ENCODE measurements at places on chromosomes 7 and 10. TPM values are rescaled to one million over a fixed set of nuclear protein-coding genes. Genes with fewer than 3 reads are reported as not detected.

The POMZP3 gene
- total RNA-seq: 36.9 TPM

The CH25H gene
- total RNA-seq: 0.50 TPM

The BAMBI gene
- total RNA-seq: 2.5 TPM

The ALOX5 gene
- total RNA-seq: 4.2 TPM

The UBN2 gene
- 9.6 TPM for total RNA-seq

The ENTPD7 gene
- 1.4 TPM for total RNA-seq

GRCh38 chr10:112475575-112476218, 28.7 kb downstream of the VTI1A start:
- no peak overlapping the region for H3K27ac ChIP-seq
- H3K4me3 ChIP-seq: no peak overlapping the region
- no peak for DNase-seq
- no peaks in the 10 kb centered on the region for H3K36me3 ChIP-seq

- H3K36me3 ChIP-seq: peaks cover 4% of the 10 kb centered on the region
- H3K27ac ChIP-seq: no peak overlapping the region
- no peaks in the 10 kb centered on the region for H3K4me1 ChIP-seq
- no peak for DNase-seq
- no peaks in the 10 kb centered on the region for H3K27me3 ChIP-seq
- no peak overlapping the region for H3K4me3 ChIP-seq
Measured at GRCh38 chr10:101405001-101405400, 51.0 kb downstream of the BTRC start.

DNA sequence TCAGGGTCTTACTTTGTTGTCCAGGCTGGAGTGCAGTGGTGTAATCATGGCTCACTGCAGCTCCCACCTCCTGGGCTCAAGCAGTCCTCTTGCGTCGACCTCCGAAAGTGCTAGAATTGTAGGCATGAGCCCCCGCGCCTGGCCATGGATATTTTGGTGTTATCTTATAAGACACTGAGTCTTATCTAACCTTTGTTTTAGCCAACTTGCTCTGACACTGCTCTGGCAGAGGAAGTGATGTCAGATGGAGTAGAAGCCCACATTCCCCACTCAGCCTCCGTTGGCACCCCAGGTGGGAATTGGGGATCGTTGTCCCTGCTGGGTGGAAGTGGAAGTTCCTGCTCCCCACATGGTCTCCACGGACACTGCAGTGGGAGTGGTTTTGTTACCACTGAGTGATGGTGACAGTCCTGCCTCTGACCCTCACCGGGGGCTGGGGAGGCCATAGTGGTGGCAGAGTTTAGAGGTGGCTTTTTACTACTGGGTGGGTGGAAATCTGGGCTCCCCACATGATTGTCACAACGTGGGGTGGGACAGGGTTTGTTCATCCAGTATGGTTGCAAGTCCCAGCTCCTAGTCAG, 98.9 kb downstream of the ANKRD61 start:
- H3K36me3 ChIP-seq: peaks cover 42% of the 10 kb centered on the region
- no peak for DNase-seq
- no peak overlapping the region for H3K27ac ChIP-seq
- no peaks in the 10 kb centered on the region for H3K4me1 ChIP-seq
- no peaks in the 10 kb centered on the region for H3K27me3 ChIP-seq

DNA sequence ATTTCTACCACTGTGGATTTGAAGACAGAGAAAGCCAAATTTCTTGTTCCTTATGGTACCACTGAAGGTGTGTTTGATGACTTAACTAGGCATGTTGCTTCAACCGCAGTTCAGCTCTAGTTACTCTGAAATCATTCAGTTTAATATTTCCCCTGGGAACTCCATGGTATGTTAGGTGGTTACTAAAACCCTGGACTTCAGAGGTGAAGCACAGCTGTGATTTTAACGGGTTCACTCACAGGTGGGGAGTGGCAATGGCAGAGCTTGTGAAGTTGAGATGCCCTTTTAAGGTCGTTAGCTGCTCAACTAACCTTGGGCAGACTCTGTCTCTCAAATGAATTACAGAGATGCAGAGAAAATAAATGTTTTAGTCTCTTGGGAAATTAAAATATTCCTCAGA, 163.6 kb upstream of the PHYHIPL start:
- H3K4me3 ChIP-seq: no peak overlapping the region
- no peak for DNase-seq
- H3K27me3 ChIP-seq: no peaks in the 10 kb centered on the region
- H3K36me3 ChIP-seq: no peaks in the 10 kb centered on the region

DNA sequence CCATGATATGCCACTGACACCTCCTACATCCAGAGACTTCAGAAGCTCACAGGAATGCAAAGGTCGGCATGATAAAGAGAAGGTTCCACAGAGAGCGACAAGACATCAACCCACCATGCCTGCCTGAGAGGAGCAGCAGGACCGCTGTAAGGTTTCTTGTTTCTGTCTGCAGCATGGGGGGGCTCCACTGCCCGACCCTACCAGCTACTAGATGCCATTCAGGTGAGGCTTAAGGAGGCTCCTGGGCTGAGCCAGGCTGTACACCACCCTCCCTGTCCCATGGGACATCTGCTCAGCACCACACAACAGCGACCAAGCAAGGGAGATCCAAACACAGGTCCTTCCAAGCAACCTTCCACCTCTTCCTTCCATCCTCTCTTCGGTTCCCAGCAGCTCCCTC, 234.6 kb downstream of the TNS3 start:
- no peak overlapping the region for H3K4me3 ChIP-seq
- H3K4me1 ChIP-seq: no peaks in the 10 kb centered on the region
- no peaks in the 10 kb centered on the region for H3K36me3 ChIP-seq
- no peak for DNase-seq
- H3K27ac ChIP-seq: no peak overlapping the region

- no peaks in the 10 kb centered on the region for H3K27me3 ChIP-seq
- H3K4me1 ChIP-seq: peaks cover 16% of the 10 kb centered on the region
- H3K36me3 ChIP-seq: no peaks in the 10 kb centered on the region
Measured at GRCh38 chr10:92567952-92568600, 5.8 kb downstream of the IDE start.

DNA sequence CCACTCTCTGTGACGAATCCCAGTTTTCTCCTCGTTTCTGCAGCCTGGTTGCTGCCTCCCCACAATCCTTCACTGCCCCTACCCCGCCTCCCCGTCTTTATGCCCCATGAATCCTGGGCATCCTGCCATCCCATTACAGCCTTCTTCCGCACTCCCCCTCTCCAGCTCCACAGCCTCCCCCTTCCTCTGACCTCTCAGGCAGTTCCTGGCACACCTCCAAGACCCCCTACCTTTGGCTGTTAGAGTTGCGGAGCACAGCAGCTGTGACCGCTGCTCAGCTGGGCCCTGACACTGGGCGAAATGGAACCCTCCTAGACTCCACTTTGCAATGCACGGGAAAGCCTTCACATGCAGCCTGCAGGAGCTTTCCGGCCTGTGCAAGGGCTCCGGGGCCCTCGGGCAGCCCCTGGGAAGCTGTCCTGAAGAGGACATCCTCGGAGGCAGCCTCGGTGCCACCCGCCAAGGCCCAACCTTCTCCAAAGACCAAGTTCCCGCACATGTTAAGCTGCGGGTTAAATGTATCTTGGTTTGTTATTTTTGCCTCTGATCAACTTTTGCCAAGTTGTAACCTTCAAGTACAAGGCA, 400.7 kb upstream of the MKI67 start:
- no peak overlapping the region for H3K27ac ChIP-seq
- H3K4me3 ChIP-seq: no peak overlapping the region
- peaks cover under 1% of the 10 kb centered on the region for H3K27me3 ChIP-seq
- H3K4me1 ChIP-seq: no peaks in the 10 kb centered on the region
- DNase-seq: no peak

GRCh38 chr10:50883629-50884028, 1.8 kb downstream of the A1CF start:
- H3K4me1 ChIP-seq: no peaks in the 10 kb centered on the region
- H3K27me3 ChIP-seq: peaks cover 13% of the 10 kb centered on the region
- no peak for DNase-seq
- H3K27ac ChIP-seq: no peak overlapping the region
- no peaks in the 10 kb centered on the region for H3K36me3 ChIP-seq

GRCh38 chr7:116957874-116958273, 4.6 kb downstream of the ST7 start:
- H3K27ac ChIP-seq: no peak overlapping the region
- H3K36me3 ChIP-seq: no peaks in the 10 kb centered on the region
- peaks cover 13% of the 10 kb centered on the region for H3K4me1 ChIP-seq

GRCh38 chr10:26879744-26880143, 19.0 kb upstream of the ABI1 start:
- DNase-seq: no peak
- H3K36me3 ChIP-seq: no peaks in the 10 kb centered on the region
- no peak overlapping the region for H3K27ac ChIP-seq

DNA sequence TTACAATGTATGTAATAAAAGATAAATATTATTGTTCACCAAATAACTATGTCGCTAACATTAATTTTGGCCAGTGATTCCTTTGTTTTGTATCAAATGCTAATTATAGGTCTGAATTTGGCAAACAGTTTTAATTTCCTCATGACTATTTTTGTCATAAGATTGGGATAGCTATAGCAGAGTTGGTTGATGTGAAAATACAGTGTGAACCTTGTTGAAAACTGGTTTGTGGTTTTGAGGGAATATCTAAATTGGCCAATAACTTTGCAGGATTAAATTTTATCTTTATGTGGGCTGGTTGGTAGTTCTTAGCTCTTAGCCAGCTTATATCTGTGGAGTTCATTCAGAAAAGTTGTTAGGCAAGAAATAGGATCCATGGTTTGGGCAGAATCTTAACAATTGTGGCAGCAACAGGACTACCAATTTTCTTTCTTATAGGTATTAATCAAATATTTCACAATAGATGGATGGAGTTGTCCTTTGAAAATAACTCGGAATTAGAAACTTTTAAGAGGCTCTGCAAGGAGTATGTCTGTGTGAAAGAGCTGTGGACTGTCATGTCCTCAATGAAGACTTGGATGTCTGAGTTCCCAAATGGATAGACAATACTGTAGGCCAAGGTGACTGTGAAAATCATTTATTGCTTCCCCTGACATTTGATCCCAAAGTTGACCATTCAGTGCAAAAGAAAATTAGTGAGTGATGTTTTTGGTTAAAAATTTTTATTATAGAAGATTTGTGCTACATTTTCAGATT, 73.5 kb downstream of the PRKG1 start:
- H3K27me3 ChIP-seq: no peaks in the 10 kb centered on the region
- H3K4me1 ChIP-seq: no peaks in the 10 kb centered on the region
- no peaks in the 10 kb centered on the region for H3K36me3 ChIP-seq
- no peak overlapping the region for H3K4me3 ChIP-seq
- no peak overlapping the region for H3K27ac ChIP-seq

Data from CD4-positive, alpha-beta T cell (primary cell).